ENCODE measurements at places on chromosomes 3 and 15.

DNA sequence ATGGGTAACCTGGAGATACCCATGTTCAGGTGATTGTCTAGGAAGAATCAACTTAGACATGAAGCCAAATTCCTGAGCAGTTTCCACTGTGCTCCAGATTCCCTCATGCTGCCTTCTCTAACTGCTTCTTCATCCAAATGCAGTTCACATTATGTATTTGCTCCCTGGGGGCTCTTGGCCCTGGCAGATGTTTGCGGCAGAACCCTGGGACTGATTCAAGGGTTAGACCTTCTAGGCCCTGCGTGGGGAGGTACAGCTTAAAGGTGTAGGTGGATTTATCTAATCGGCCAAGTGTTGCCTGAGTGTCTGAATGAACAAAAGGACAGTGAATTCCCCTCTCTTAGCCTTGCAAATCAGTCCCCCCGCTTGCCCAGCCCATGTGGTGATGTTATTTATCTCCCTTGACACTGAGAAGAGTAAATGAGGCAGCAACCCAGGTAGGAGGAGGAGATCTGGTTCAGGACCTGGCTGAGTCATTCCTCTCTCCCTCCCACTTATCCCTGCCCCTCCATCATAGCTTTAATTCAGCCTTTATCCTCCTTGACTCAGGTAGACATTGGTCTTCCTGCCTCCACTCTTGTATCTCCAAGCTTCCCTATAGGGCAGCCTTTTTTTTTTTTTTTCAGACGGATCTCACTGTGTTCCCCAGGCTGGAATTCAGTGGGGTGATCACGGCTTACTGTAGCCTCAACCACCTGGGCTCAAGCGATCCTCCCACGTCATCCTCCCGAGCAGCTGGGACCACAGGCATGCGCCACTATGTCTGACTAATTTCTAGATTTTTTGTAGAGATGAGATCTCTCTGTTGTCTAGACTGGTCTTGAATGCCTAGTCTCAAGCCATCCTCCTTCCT is 54.8 kb downstream of the MAGEF1 start:
- DNase-seq = no peak

- no peak for DNase-seq
Observed at GRCh38 chr3:26652164-26652563, 29.6 kb downstream of the LRRC3B start.

GRCh38 chr15:31393444-31394091 is 66.9 kb downstream of the KLF13 start:
- DNase-seq = no peak

DNA sequence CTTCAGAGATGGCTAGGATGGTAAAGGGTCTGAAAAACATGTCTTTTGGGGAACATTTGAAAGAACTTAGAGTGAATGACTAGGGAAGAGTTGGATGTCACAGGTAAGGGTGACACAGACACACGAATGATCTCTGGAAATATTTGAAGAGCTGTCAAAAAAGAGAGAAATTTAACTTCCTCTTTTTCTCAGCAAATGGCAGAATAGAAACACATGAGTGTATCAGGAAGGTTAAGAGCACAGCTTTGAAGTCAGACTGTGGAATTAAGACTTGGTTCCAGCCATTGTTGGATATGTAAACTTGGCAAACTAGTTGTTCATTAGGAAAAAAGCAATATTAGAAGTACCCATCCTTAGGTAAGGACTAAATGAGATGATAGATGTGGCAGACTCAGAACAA is 117.7 kb downstream of the IMPG2 start:
- no peak for DNase-seq

GRCh38 chr15:92714077-92714476 is 58.5 kb upstream of the FAM174B start:
- peak; percentile 37 for DNase-seq

DNA sequence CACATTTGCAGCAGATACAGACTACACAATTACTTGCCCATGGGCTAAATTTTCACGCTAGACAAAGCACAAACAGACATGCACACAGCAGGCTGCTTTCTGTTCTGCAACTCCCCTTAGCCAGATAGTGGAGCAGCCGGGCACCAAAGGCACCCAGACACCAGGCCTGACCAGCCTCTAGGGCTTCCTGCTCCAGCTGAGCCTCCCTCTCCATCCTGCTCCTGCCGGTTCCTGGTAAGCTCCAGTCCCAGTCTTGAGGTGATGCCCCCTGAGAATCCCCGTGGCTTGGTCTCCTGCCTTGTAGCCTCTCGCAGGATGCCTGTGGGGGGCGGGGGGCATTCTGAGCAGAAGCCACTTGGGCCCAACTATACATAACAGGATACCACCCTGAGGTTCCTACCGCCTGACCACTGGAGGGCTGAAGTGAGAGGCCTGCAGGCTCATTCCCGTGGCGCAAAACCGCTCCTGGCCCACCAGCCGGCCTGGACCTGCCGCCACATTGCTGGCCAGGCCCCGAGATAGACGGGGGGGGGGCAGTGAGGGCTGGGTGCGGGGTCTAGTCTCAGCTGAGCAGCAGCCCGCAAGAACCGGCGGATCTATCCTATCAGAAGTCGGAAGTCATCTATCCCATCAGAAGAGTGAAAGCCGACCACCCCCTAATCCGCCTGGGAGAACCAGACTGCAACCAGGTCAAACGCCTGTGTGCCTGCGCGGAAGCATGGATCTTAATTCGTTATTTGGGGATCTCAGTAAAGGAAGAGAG is 3.9 kb downstream of the FOXL2 start:
- no peak for DNase-seq

- DNase-seq = no peak
Observed at GRCh38 chr15:64082757-64083156, 10.9 kb downstream of the CIAO2A start.

- no peak for DNase-seq
Observed at GRCh38 chr3:171688002-171688401, 122.3 kb downstream of the PLD1 start.

GRCh38 chr3:23791678-23792077 is 14.1 kb upstream of the UBE2E1 start:
- DNase-seq = no peak

DNA sequence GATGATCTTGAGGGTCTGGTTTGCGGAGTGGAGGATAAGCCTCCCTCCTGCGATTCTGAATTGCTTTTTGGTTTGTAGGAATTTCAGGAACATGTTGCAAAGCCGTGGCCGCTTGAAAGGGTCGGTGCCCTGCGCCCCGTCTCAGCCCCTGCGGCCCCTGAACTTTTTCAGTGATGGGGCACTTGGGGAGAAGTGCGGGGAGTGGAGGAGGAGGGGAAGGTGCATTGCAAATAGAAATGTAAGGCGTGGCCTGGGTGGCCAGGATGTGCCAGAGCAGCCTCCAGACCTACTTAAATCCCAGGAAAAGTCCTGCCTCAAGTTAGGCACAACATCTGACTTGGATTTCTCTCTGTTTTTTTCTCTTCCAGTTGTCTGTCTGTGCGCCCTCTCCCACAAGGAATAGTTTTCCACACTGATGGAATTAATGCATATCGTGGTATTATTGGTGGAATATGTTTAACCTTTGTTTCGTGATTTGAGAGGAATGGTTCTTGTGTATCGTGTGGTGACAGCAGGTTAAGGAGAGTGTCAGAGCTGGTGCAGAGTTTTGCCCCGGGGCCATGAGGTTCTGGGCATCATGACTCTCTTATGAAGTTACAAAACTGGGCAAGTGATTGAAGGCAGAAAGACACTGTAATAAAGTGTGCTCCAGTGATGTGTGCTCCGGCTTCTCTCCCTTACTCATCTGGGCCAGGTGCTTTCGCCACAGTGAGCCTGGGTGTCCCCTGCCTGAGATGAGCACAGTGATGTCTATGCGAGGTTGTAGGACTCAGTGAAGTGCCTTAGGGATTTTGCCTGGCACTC is 153.8 kb downstream of the PGPEP1L start:
- no peak for DNase-seq

DNA sequence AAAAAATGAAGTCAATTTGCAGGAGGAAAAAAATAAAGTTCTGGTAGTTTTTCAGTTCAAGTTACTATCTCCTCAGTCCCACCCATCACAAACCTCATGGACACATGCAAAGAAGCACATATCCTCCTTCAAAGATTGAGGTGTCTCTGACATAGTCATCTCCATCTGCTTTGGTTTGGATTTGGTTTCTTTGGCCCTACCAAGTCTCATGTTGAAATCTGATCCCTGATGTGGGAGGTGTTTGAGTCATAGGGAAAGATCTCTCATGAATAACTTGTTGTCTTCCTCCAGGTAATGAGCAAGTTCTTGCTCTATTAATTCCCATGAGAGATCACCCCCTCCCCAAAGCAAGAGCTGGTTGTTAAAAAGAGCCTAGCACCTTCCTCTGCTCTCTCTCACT is 446.8 kb downstream of the IGSF11 start:
- DNase-seq = no peak

GRCh38 chr15:85142312-85142711 is 160.7 kb downstream of the PDE8A start:
- DNase-seq = no peak

DNA sequence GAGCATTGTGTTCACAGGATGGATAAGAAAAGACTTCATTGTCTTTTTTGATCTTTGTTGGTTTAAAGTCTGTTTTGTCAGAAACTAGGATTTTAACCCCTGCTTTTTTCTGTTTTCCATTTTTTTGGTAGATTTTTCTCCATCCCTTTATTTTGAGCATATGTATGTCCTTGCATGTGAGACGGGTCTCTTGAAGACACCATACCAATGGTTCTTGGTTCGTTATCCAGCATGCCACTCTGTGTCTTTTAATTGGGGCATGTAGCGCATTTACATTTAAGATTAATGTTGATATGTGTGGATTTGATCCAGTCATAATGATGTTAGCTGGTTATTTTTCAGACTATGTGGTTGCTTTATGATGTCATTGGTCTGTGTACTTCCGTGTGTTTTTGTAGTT is 687.0 kb downstream of the NAALADL2 start:
- DNase-seq = no peak

GRCh38 chr3:136639069-136639468 is 113.1 kb downstream of the STAG1 start:
- DNase-seq = no peak

DNA sequence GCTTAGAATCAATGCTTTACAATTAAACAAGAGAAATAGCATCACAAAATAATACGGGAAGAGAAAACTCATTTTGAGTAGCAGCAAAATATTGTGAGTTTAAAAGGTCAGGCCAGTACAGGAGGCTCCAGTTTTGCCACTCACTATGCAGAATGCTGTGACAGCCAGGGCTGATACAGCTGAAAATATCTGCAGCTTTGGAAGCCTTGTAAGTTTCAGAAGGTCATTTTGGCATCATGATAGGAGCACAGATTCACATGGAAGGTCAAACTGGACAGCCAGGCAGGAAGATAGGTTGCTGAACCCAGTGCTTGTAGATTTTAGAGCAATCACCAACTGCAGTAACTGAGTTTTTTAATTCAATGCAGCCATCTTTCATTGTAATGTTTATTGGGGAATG is 14.1 kb downstream of the MBNL1 start:
- DNase-seq = no peak

DNA sequence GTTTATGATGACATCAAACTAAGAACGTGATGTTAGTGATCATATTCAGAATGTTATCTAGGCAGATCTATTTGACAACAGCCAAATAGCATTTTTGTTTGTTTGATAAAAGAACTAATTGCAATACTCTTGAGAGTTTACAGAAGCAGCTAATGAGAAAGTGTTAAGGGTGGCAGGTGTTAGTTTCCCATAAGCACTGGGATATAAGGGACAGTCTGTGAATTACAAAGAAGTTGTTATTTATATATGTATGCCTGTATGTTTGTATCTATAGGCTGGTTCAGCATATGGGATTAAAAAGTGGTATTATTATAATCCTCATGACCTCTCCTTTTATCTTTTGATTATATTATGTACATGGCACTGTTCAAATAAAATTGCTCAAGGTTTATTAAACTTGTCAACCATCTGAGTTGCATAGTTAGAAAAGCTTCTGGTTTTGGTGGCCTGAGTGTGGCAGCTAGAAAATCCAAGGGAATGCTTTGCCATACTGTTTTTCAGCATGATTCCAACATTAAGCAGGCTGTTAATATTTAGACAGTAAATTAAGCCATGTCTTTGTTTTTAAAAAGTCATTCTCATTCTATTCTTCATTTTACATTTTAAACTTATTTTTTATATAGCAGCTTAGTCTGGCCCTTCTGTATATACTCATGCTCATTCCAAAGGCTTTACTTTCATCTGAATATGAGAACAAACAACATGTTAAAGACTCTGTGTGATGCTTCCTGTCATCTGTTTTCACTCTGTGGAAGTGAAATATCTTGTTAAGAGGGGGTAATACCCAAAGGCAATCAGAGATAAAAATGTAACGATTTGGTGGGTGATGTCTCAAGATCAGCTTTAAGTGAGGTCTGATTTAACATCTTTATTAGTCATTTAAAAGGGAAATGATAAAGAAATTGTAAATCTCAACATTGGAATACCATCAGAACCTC is 13.1 kb downstream of the ROBO2 start:
- DNase-seq = no peak

DNA sequence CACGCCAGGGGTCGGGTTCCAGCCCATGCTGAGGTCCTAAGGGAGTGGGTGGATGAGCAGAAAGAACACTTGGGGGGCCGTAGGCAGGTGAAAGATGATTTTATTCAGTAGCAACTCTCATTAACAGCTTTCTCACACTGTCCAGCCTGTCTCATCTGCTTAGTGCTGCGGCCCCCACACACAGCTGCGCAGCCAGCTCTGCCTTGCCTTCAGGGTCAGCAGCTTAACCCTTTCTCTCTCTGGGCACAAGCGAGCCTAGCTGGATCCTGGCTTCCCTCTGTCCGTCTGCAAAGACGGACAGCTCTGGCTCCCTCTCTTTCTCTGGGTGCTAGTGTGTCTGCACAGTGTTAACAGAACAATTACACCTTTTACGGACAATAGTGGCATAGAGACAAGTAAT is 21.3 kb downstream of the NPAP1 start:
- no peak for DNase-seq

DNA sequence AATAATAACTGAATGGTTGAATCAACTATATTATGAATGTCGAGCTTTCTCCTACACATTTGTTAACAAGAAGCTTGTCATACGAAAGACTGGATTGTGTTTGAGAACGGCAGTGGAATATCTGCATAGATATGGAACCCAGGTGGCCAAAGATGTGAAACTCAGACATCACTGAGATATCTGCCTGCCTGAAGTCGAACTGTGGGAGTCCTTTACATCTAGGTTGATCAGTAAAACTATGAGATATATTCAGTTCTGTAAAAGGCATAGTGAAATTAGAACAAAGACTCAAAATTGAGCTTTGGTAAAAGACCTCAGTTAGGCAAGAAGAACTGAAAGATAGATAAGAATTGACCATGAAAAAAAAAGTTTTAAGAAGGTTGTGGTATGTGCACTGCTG is 41.5 kb upstream of the TOP2B start:
- no peak for DNase-seq

DNA sequence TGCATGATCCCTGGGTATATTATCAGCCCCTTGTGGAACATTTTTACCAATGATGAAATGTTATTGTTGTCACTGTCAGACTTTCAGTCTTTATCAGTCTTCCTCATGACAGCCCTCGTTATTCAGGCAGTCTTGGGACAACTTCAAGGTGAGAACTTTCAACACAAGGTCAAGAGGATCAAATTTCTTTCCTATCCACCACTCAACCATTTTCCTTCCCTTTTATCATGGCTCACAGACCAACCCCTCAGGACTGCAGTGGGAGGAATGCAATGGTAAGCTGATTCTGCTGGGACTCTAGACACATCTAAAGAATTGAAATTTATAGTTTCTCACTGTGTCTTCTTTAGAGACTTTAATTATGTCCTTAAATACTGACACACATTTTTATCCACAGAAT is 107.0 kb upstream of the LSAMP start:
- no peak for DNase-seq

- no peak for DNase-seq
Observed at GRCh38 chr15:91929509-91929908, 76.0 kb downstream of the SLCO3A1 start.

- no peak for DNase-seq
Observed at GRCh38 chr15:71148048-71148447, 32.8 kb downstream of the THSD4 start.

Data from HEK293T (cell line).